Activated CD4-positive, alpha-beta T cell treated with anti-CD3 and anti-CD28 coated beads, Interleukin-2, amount 50 U/mL, for 1 hour (primary cell): ENCODE measurements at places on chromosomes 16 and 17.
A peak's percentile ranks its signal among the peaks of the same experiment; 100 is the strongest.

DNA sequence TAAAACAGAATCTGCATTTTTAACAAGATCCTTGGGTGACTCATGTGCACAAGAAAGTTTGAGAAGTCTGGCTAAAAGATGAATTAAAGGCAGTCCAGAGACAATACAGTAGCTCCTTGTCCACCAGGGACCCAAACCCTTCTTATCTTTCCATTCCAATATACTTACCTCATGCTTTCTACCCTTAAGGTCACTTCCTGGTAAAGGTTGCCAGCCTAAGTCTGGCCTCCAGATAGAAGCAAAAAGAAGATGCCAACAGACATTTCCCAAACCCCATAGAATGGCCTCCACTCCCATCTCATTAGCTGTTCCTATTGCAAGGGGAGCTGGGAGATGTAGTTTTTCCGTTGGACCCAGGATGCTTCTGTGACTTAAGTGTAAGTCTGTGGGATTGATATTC lies 101.4 kb upstream of the XYLT1 start:
- no peak for DNase-seq

- no peak for DNase-seq
These were observed 225.9 kb upstream of the PMFBP1 start for GRCh38 chr16:72397876-72398275.

DNA sequence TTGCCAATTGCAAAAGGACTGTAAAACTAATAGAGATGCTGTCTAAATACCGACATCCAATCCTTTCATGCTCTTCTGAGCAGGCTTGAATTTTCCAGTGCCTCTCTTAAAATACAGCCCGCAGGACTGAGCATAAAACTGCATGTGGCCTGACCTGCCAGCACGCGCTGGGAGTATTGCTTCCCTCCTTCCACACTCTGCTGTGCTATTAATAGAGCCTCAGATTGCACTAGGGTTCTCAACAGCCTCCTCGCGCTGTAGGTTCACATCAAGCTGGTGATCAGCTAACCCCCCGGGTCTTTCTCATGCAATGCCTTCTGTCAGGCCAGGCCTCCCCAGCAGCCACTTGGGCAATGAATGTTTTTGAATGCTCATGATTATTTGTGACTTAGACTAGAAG lies 14.2 kb upstream of the MSI2 start:
- DNase-seq = no peak

DNA sequence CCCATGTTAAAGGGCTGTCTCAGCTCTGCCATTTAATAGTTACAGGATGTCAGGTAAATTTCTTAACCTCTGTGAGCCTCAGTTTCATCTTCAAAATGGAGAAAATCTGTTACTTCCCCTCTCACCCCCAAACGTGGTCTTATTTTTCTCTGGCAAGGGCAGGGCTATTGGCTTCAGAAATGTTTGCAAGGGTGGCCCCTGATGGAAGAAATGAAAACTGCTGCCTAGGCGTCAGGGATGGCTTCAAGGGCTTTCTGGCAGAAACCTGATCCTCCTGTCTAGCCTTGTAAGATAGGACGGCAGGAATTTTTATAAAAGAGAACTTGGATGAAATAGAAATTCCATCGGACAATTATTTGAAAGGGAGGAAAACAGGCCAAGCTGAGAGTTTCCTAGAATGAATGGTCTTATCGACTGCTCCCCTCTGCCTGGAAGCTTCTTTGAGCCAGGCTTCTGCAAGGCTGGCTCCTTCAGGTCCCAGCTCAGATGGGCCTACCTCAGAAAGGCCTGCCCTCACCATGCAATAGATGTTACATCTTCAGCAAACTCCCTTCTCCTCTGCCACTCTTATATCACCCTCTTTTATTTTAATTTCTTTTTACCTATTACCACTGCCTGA lies 43.0 kb upstream of the TANGO6 start:
- peak; percentile 11 for DNase-seq

DNA sequence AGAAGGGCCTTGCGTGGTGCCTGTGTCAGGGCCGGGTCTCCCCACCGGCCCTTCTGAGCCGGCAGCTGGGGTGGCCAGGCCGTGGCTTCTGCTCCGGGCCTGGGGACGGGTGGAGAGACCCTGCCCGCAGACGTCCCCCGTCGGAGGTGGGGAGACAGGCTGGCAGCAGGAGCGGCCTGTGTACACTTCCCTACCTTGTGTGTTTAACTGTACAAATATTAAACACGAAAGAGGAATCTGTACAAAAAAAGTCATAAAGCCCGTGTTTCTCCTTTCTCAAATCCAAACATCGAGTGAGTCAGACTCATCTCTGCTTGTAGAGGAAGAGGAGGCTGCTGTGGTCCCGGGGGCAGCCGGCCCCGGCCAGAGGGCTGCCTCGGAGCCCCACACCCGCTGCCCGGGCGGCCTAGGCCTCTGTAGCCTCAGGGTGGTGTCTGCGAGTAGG lies 2.0 kb downstream of the CACNA1H start:
- no peak for DNase-seq

DNA sequence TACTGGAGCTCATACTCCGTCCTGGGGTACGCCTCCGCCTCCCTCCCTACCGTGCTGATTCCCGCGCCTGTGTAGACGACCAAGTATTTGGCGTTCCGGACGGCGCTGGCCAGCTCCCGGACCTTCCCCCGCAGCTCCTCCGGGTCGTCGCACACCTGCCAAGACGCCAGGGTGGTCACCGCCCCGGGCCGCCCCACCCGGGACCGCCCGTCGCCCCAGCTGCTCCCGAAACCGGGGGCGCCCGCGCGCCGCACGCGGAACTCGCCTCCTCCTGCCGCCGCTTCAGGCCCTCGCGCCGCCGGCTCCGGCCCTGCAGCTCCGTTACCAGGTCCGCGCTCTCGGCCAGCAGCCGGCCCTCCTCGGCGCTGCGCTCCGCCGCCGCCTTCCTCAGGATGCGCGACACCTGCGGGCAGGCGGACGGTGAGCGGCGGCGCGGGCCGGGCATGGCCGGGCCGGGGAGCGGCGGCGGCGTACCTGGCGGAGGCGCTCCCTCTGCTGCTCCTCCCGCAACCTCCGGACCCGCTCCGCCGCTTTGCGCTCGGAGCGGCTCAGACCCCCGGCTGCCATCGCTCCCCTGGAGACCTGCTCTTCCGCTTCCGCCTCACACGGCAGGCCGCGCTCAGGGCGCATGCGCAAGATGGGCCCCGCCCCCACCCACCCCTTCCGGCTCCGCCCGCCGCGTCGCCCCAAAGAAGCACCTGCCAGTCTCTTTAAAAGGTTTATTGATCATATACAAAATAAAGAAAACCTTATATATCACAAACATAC lies at the start of gene SIRT7:
TSS of gene SIRT7 (minus strand) at position 612 of the 768 bp plus-strand sequence. CDS start at position 567, 45 bp downstream.
- peak; percentile 80 for DNase-seq

DNA sequence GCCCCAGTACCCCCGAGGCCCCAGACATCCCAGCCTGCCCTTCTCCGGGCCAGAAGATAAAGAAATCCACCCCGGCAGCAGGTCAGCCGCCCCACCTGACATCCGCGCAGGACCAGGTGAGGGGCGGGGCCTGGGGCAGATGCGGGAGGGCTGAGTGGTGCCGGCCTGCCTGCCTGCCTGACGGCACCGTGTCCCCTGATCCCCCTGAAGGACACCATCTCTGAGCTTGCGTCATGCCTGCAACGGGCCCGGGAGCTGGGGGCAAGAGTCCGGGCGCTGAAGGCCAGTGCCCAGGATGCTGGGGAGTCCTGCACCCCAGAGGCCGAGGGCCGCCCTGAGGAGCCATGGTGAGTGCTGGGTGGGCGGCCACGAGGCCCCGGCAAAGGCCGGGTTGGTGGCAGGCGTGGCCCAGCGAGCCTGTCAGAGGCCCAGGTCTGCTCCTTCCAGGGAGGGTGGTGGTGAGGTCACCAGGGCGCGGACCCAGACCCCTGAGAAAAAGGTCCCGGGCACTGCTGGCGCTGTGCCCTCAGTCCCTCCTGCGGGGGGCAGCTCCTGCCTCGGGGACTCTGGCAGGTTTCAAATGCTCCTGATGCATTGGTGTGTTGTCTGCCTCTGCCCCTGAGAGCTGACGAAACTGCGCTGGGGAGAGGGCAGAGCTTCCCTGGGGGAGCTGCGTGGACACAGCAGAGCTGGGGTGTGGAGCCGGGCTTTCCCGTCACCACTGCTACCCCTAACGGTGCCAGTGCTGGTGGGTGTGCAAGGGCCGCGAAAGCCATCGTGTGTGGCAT lies 1.2 kb downstream of the CDT1 start:
- DNase-seq = no peak

DNA sequence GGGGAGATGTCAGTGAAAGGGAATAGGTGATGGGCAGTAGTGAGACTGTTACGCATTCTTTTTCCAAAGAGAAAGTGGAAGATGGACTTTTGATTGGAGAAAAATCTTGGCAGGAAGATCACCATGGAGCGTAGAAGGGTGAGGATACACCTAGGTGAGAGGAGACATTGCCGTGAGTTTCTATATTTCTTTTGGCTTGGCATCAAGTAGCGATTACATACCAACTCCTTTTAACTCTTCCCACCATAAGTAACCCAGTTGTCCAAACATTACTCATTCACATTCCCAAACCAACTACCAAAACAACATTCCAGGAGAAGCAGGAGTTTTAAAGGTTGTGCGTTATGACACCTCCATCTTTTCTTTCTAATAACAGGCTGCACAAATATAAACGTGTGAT lies 10.7 kb upstream of the KRT28 start:
- no peak for DNase-seq

DNA sequence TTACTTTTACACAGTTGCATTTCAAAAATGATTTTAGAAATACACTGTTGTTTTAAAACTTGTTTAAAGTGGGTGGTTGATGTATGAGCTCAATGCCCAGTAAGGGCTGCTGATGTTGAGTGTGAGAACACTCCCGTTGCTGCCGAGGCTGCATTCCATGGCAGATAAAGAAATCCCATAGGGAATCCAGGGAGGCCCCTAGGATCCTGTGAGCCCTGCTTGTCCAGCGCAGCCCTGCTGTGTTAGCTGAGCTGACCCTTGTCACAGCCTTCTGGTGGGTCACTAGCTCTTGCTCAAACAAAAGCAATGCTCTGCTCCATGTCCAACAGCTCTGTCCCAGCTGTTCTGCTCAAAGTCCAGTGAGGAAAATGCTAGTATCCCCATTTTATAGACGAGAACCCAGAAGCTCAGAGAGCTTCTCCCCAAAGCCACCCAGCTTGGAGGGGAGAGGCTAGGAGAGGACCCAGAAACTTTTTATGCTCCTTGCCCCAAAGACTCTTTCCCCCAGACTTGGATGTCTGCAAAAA lies 18.6 kb upstream of the COL1A1 start:
- DNase-seq = no peak

- DNase-seq = no peak
These were observed 364.1 kb downstream of the FOXL1 start for GRCh38 chr16:86942151-86943051.

DNA sequence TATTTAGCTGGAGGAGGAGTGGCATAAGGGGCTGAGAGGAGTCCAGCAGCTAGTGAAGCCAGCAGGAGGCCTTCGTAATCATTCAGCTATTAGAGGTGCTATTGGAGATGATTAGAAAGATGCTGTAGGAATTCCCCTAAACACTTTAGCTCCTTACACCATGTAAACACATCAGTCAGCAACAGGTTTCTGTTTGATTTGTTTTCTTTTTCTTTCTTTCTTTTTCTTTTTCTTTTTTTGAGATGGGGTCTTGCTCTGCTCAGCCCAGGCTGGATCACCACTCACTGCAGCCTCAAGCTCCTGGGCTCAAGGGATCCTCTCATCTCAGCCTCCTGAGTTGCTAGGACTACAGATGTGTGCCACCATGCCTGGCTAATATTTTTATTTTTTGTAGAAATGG lies 10.6 kb upstream of the SEPHS2 start:
- DNase-seq = no peak
